ENCODE measurements at places on chromosomes 6 and 20. TPM values are rescaled to one million over a fixed set of nuclear protein-coding genes. Genes with fewer than 3 reads are reported as not detected.

DNA sequence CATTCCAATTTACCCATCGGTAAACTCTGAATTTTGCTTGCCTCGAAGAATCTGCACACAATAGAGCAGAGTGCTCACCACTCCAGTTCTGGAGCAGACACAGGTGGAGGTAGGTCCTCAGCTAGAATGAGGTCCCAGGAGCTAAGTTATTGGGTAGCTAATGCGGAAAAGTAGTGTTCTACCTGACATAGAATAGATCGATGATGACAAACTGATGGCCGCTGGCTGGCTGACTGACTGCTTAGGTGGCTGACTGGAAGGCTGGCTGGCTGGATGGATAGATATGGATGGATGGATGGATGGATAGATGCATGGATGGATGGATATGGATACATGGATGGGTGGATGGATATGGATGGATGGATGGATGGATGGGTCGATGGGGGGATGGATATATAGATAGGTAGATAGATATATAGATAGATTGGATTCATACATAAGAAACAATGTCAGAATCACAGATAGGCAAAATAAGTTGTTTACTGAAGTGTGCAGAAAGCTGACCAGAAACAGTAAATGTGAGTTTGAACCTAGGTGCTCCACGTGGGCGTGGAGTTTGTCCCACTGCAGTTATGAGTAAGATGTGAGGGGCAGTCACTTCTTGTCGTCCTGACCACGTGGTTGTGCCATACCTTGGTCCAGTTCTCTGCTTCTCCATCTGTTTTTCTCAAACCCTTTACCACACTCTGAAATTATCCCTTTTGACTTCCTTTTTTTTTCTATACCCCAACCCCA is 62.1 kb downstream of the TBXT start:
- H3K4me3 ChIP-seq = no peak overlapping the region
- no peak for DNase-seq
- no peaks in the 10 kb centered on the region for H3K27me3 ChIP-seq

- DNase-seq = no peak
- no peaks in the 10 kb centered on the region for H3K27me3 ChIP-seq
- H3K36me3 ChIP-seq = no peaks in the 10 kb centered on the region
- H3K27ac ChIP-seq = no peak overlapping the region
Observed at GRCh38 chr20:49340161-49340966, 62.5 kb upstream of the ZNFX1 start.

- H3K27me3 ChIP-seq = no peaks in the 10 kb centered on the region
- H3K4me1 ChIP-seq = no peaks in the 10 kb centered on the region
- H3K4me3 ChIP-seq = no peak overlapping the region
- no peak for DNase-seq
- H3K27ac ChIP-seq = no peak overlapping the region
Observed at GRCh38 chr20:5511930-5512329, 195.2 kb upstream of the PROKR2 start.

GRCh38 chr6:117266257-117267053 is 1.1 kb downstream of the VGLL2 start:
- peaks cover 14% of the 10 kb centered on the region for H3K4me1 ChIP-seq
- no peak overlapping the region for H3K27ac ChIP-seq
- H3K27me3 ChIP-seq = peaks cover 45% of the 10 kb centered on the region
- no peak overlapping the region for H3K4me3 ChIP-seq
- no peak for DNase-seq

DNA sequence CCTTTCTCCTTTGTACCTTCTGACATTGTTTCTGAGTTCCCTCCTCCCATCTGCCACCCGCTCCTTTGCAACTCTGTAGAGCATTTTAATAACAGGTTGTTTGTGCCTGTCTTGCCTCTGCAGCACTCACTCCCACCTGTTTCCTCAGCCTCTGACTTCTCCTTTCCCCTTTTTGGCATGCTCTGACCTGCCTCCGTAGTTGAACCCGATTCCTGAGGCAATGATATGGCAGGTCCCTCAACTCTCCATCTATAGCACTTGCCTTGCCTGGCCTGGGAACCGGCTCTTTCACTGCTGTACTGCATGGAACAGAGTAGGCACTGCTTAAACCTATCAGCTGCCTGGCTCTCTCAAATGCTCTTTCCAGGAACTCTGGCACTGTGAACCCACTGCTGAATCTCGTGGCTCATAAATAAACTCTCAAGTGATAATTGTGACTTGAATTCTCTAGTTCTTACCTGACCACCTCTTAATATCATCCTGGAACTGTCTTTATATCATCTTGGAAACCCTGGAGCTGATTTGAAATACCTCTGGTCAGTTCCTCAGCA is 50.3 kb downstream of the UTRN start:
- H3K4me3 ChIP-seq = no peak overlapping the region
- no peak for DNase-seq
- no peaks in the 10 kb centered on the region for H3K27me3 ChIP-seq
- peaks cover 83% of the 10 kb centered on the region for H3K4me1 ChIP-seq
- no peaks in the 10 kb centered on the region for H3K36me3 ChIP-seq
- H3K27ac ChIP-seq = no peak overlapping the region

DNA sequence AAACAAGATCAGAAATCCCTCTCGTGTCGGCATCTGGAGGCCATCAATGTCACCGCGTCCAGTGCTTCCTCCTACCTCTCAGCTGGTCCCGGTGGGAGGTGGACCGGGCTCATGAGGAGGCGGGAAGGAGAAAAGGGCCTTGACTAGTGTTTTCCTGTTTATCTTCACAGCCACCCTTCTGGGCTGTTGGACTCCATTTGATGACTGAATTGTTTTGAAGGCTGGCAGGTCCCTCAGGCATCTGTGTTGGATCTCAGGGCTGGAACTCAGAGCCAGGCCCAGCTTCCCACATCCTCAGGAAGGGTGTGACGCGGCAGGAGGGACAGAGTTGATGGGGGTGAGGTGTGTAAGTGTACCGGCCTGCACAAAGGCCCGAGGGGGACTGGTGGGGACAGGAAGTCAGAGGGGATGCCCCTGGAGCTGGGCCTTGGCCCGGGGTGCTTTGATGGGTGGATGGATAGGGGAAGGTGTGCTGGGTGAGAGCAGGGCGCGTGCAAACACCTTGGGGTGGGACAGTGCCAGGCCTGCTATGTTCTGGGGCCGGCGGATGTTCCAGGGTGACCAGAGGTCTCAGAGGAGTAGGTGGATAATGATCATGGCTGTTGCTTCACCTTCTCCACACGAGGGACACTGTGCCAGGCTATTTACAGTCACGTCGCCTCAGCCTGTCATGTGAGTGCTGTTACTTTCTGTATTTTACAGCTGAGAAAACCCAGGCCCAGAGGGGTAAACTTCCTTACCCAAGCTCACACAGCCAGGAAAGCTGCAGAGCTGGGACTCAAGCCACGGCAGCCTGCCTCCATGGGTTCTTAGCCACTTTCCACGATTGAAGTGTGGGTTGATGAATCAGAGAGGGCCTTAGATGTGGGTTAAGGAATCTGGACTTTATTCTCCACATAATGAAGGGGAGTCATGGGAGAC is 17.9 kb upstream of the CHMP4B start:
- no peaks in the 10 kb centered on the region for H3K27me3 ChIP-seq
- H3K4me3 ChIP-seq = no peak overlapping the region
- H3K4me1 ChIP-seq = peaks cover 26% of the 10 kb centered on the region
- DNase-seq = no peak

- no peak for DNase-seq
- no peak overlapping the region for H3K4me3 ChIP-seq
- H3K36me3 ChIP-seq = peaks cover 2% of the 10 kb centered on the region
- no peaks in the 10 kb centered on the region for H3K27me3 ChIP-seq
- no peak overlapping the region for H3K27ac ChIP-seq
- H3K4me1 ChIP-seq = peaks cover 32% of the 10 kb centered on the region
Observed at GRCh38 chr20:48681201-48681872, 146.5 kb downstream of the PREX1 start.

Gene APOM
- total RNA-seq = 4.6 TPM

Gene PNRC1
- 259 TPM for total RNA-seq

Gene MAP7
- total RNA-seq = 24.5 TPM

Gene DLK2
- total RNA-seq = 0.89 TPM
